NCI-H510A (cell line): ENCODE measurements at places on chromosomes 1 and 21.

DNA sequence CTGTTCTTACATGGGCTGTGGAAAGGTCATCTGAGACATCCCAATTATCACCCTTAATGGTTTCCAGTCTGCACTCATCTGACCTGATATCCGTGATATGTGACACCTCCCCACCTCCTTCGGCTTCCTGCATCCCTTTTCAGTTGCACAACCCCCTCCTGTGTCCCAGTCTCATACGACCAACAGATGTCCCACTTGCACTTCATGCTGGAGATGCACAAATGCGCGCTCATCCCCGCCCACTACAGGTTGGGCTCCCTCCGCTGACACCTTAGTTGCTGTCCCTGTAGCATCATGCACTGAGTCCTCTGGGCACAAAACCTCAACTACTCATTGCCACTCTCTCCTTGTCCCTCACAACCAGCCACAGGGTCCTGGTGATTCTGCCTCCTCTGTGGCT, 94.4 kb downstream of the MIS18A start:
- peak; percentile 50 for DNase-seq

GRCh38 chr1:179287946-179288345, 5.7 kb upstream of the SOAT1 start:
- DNase-seq = no peak

- DNase-seq = no peak
These were observed 68.8 kb upstream of the RGS1 start for GRCh38 chr1:192506741-192507155.

- DNase-seq = no peak
These were observed 77.4 kb downstream of the FOXD2 start for GRCh38 chr1:47515164-47515789.

DNA sequence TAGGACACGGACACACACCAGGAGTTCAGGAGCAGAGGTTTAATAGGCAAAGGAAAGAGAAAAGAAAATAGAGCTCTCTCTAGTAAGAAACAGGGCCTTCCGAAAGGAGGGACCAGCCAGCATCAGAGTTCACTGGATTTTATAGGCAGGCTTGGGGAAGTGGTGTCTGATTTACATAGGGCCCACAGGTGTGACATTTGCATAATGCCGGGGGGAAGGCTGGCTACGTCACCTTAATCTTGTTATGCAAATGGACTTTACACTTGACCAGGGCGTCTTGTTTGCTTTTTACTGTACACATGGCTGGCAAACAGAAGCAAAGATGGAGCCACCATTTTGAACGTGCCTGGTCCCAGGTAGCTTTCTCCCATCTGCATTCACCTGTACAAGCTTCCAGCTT, at the start of gene OR14A16:
Gene OR14A16 (minus strand): TSS at position 97 of the 400 bp plus-strand sequence. CDS start 8,390 bp downstream, outside the sequence.
- DNase-seq = peak; percentile 19

DNA sequence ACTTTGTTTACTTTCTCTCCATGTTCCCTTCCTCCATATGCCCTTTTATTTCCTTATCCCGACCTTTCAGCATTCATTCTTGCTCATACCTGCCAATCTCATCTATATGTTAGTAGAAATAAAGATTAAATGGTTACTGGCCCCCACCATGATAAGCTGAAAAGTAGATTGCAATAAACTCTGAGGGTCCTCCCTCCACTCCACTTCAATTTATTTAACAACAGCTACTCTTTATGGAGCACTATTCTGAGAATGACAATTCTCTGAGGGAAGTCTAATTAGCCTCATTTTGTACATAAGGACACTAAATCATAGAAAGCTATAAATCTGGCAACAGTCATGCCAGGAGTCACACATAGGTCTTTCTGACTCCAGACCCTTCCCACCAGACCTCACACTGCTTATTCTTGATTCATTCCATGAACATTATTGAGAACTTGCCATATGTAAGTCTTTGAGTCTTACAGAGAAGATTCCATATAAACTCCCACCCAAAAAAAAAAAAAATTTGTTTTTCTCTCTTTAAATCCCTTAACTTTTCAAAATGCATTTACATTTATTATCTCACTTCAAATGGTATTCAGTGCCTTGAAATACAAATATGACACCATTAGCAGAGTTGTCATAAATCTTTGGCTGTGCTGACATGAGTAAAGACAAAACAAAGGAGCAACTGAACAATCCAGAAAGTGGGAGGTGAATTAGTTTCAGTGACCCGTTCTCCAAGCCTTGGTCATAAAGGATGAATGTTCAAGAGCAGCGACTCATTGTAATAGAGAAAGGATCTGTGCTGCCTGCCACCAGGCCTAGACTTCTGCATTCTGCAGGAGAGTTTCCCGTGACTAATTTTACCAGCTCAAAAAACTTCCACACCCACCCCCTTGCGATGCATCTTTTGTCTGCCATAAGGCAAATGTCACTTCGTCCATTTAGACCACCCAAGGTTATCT, 28.5 kb downstream of the PALMD start:
- DNase-seq = peak; percentile 2

DNA sequence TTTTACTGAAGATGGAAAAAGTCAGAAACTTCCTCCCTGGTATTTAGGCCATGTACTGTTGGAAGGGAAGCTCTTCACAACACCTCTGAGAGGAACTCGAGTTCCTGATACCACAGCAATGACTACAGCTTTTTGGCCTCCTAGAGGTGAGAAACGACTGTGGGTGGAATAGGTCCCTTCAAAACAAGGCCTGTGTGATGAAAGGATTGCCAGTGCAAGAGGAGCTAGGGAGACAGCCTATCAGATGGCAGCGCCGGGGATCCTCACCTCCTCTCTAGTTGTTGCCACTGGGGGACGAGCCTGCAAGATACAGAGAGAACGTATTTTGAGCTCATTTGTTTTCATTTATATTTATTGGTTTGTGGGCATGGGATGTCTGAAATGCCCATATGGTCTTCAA, 187.8 kb upstream of the KCND3 start:
- DNase-seq = no peak

DNA sequence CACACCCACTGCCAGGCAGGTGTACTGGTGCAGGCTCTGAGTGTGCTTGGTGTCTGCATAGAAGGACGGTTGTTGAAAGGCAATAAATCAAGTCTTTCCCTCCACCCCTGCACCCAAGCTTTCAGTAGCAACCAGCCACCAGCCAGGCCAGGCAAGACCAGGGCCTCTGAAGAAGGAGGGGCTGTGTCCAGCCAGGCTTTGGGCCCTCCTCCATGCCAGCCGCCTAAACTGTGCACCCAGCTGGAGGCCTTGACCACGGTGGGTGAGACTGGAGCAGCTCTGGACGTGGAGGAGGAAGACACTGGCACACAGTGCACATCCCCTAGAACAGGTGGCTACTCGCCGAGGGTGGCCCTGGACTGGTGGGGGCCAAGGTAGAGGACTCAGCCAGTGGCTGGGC, 4.9 kb downstream of the OLIG2 start:
- DNase-seq = no peak

DNA sequence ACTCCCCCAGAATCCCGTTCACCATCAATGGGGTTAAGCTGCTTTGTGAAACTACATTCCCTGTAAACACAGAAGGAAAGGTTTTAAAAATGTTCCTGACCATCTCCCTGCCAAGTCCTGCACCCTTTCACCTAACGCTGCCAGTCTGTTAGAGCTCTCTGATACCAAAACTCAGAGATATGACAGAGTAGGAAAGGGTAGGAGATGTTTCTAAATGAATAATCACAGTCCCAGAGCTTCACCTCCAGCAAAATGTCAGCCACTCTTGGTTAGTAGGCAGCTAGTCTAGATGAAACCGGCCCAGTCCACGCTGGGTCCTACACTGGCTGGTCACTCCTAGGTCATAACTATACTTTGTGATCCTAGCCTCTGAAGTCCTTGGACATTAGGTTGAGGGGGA, 26.7 kb downstream of the SLAMF6 start:
- DNase-seq = no peak

DNA sequence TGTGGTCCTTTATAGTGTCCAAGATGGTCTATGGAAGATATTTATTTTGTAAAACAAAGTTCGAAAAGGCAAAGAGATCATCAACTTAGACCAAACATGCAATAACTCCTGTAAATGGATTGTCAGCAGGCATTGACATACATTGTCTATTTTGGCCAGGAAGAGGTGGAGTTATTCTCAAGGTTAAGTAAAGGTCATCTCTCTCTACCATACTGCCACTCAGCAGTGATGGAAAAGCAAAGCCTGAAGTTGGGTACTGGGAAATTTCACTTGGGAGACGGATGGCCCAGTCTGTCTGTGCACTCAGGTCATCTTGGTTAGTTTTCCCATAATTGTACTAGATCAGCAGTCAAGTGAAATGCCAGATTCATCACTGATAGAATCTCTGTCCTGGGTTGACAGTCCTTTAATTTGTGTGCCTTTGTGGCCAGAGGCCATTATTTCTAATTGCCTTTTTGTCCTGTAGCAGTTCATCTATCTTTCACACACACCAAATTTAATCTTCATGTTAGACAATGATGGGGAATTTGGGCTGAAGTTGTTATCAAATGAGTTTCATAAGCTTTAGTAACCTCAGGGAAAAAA, 17.5 kb downstream of the PIGP start:
- no peak for DNase-seq

DNA sequence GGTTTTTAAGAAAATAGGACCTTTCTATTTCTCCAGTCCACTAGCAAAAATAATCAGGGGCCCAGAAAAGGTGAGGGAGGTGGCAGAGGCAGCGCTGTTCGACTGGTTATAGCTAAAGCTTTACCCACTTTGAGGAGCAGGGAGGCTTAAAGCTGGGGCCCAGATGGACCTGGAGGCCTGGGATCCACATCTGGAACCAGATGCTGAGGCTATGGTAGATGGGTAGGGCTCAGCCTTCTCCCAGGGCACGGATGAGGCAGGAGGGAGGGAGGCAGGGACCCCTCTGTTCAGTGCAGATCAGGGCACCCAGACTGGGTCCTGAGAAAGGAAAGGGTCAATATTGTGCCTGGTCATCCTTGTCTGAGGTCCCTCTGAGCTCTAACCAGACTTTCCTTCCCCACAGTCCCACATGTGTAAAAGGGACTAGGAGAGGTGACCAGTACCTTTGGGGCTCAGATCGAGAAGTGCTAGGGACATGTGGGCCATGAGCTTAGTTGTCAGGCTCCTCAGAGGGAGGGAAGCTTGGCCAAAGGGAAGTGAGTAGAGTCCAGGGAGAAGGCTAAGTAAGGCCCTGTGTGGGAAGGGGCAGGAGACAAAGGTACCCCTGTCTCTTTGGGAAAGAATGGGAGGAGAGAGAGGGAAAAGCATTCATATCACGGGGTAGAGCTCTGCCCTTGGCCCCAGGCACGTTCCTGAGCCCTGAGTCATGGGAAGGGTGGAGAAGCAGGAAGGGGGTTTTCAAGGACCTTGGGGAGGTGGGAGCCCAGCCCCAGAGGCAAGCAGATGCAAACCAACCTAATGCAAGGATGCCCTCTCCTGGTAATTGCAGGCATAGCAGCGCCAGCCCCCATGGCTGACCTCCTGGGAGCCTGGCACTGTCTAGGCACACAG, 15.4 kb downstream of the LMNA start:
- peak; percentile 74 for DNase-seq

DNA sequence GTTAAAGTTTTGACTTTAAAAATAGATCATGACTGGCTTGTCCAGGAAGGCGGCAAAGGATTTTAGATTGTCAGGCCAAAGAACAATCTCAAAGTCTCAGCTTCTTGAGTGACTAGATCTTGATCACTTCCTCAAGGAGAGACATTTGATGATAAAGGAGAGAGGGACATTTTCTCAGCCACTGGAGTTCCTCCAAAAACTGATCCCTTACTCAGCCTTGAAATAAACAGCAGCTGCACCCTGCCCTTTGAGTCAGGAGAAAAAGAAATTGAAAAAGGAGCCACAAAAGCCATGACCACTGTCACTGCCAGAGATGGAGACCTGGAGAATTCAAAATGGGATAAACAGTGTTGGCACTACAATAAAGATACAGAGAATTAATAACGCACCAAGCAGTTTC, 288.4 kb upstream of the PRMT6 start:
- no peak for DNase-seq

DNA sequence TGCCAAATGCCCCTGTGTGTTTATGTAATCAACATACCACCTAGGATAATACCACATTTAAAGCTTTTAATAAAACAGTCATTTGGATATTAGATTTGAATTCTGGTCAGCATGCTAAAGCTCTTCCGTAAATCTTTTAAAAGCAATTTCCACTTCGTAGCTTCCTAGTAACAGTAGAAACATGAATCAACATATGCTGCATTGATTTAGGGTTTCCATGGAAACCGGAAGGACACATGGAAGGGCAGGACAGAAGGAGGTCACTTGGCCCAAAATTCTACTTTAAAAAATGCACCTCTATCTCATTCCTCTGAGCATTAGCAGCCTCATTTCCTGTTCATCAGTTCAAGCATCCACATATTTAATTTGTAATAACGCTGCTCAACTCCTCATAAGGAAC, 8.1 kb downstream of the RGS8 start:
- no peak for DNase-seq

GRCh38 chr1:181429462-181429861, 53.9 kb upstream of the CACNA1E start:
- DNase-seq = no peak

DNA sequence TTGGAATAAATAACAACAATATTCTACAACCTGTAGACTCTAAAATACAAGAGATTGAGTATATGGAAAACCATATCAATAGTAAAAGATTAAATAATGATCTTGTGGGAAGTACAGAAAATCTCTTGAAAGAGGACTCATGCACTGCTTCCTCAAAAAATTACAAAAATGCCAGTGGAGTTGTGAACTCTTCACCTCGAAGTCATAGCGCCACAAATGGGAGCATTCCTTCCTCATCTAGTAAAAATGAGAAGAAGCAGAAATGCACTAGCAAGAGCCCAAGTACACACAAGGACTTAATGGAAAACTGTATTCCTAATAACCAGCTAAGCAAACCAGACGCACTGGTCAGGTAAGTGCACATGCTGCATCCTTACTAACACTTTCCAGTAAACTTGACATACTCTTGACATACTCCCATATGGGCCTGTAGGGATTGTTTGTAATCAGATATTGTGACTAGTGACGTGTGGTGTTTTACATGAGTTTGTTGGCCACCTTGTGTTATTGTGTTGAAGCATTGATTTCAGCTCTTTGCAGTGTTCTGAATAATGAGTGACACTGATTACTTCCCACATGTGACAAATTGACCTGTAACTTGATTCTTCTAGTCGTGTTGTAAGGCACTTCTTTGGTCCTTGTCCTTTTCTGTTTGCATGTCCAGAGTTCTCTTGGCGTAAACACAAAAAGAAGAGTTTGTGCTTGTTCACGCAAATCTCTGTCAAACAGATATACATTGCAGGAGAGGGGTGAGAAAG, 28.0 kb downstream of the MACO1 start:
- no peak for DNase-seq

GRCh38 chr1:118210723-118211110, 25.7 kb upstream of the SPAG17 start:
- DNase-seq = no peak
